ENCODE measurements at places on chromosomes 7 and 10.

GRCh38 chr10:128687408-128687807, 561.2 kb upstream of the MKI67 start:
- DNase-seq, result no peak

DNA sequence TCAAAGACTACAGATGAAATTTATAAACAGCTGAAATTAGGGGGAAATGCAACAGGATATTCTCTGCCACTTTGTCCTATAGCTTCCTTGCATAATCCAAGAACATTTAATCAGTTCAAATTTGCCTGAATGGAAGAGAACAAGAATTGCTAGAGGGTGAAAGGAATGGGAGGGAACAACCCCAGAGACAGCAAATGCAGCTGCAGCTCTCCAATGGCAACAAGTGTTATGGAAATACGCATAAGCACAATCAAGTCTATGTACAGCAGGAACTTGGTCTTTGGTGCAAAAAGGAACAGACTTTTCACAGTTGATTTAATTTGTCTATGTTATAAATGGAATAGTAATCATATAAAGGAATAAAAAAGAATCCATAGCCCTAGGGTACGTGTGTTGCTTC, 269.0 kb upstream of the ETV1 start:
- no peak for DNase-seq

DNA sequence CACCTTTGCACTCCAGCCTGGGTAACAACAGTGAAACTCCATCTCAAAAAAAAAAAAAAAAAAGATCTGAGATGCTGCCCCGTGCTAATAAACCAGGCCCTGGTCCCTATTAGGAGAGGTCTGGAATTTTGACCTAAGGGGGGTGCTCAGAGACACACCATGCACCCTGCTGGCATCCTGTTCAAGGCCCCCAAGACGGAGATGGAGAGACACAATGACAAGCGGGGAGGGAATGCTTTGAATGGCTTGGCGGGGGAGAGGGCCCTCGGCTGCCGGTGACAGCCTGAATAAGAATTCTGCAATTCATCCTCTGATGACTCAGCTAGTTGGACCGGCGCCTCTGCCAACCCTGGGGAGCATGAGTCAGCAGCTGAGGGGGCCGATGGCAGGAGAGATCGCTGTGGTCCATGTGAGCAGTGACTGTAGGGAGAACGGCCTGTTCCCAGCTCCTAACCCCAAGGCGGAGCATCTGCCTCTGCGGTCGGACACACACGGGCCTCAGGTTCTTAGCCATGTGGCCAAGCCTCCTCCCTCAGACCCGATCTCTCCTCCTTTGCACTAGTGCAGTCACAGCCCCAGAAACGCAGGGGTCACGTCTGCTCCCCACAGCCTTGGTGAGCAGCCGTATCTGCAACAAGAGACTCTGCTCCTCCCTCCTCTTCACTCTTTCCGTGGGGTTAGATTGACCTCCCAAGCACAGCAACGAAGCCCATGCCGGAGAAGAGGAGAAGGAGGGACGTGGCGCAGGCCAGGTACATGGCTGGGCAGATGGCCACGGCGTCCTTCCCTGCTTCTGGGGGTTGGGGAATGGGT, 14.9 kb downstream of the TRIM56 start:
- DNase-seq, result no peak

- DNase-seq, result no peak
Observed at GRCh38 chr10:19832699-19833098, 16.5 kb downstream of the PLXDC2 start.

DNA sequence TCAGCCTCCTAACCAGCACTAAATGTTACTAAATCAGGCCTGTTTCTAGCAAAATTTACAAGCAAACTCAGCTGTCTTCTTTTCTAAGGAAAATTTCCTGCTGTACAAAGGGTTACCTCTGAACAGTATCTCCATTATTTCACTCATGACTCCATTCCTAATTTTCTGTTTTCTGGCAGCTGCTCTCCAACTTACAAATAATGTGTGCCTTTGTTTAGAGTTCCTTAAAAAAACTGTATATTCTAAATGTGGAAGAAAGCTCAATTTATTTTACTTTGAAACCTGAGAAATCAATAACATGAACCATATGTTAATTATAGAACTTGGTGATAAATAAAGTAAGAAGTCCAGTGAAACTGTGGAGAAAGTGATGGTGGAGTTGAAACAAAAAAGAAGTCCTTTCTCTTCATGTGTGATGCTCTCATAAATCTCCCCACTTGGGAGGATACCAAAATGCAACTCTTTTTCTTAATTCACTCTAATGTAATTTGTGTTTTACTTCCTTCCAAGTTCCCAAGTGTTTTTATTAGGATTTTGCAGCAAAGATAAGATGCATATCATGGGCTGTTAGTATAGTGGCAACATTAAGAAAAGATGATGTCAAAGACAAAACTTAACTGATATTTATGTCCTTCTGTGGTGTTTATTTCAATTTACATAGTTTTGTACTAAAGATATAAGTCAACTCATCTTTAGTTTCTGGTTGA, 74.8 kb downstream of the CDK6 start:
- no peak for DNase-seq

DNA sequence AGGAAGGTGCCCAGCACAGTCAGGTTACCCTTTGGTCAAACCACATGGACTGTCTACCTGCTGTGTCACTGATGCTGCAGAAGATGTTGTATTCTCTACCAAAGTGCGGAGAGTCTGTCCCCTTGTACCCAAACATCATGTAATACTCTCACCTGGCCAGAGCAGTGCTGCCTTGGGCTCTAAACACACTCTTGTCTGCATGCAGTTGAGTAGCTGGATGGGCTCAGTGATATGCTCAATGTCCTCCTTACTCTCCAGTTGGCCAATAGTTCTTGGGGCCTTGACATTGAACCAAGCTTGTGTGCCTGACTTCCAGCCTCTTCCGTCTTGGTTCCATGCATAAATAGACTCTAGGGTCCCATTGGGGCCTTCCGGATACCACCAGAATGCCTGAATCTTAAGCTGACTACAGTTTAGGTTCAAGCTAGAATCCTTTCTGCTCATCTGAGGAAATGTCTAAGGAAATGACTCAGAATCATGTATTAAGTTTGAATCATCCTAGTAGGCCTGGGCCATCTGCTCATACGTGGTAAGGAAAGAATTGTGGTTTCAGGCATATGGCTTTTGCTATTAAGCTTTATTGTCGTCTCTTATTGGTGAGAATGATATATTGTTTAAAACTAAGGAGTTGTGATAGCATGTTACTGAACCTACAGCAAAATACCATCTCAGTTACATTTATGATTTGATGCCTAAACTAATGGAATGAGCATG, 118.0 kb downstream of the OTUD1 start:
- no peak for DNase-seq

DNA sequence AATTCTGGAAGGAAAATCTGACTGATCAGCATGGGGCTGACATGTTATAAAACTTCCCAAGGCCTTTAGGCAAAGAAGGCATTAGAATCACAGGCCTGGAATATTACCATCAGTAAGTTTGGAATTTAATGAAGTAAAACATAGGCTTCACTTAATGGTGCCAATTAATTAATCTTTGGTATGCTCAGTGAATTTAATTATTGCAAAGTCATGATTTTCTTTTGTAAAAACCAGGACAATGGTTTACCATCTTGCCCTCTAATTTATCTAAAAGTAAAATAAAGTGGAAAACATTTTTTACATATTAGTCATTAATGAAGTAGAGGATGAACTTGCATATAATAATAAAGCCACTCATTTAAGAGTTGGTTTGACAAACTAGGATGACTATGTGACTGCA, 220.3 kb downstream of the SEC23IP start:
- no peak for DNase-seq

- DNase-seq, result no peak
Observed at GRCh38 chr10:95767884-95768556, 12.1 kb downstream of the ENTPD1 start.

DNA sequence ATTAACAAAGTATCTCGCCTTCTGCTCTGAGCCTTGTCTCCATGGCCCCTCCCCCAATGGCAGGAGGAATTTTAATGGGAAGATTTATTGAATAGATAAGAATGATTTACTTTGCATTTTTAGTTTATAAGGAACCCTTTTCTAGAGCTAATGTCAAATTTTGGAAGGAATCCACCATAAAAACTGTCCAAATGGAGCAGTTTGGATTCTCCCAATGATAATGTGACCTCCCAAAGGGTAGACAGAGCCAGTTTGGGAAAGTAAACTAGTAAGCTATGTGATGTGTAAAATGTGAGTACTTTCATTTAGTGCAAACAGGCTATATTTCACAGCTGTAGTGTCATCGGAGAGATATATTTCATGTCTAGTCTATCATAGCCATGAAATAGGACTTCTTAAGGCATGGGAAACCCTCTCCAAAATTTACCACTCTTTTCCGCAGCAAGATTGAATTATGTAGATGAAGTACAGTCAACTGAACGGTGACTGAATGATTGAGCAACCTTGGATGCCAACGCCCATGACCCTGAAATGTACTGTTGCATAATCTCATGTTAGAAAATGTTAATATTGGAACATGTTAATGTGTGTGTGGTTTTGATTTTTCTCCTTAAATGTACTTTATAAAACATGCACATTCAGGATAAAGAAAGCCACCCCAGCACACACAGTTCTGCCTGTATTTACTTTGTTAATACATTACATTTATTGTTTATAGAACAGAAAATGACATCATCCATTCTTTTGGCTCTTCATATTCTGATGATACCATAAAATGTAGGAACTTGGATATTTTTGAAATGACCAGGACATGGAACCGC, 140.6 kb downstream of the NRP1 start:
- DNase-seq, result no peak

DNA sequence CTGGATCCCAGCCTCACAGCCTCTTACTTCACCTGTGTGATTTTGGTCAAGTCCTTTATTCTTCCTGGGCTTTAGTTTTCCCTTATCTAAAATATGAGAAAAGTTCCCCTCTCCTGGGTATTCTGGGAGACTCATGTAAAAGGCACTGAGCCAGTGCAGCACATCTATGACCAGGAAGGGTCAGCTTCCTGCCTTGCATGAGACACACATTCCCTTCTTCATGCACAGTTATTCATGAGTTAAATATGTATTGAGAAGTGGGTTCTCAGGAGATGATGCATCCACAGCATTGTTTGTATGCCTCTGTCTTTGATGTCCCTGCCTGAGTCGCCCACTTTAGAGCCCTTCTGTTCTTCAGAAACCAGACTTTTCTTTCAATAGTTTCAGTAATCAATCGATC, 33.3 kb downstream of the EGFR start:
- no peak for DNase-seq

DNA sequence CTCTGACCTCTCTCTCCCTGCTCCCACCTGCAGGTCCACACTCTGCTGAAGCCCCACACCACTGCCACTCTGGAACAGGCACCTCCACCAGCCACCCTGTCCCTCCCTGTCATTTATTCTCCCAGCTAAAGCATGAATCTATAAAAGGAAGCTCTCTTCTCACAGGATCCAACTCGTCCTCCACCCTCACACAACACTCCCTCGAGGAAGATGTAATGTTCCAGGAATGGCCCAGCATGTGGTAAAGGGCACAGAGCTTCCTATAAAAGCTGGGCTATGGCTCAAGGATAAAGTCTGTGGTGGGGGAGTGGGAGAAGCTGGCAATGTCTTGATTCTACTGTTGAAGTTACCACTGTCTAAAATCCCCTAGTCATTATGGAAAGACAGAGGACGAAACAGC, 67.4 kb downstream of the ERCC6 start:
- no peak for DNase-seq

DNA sequence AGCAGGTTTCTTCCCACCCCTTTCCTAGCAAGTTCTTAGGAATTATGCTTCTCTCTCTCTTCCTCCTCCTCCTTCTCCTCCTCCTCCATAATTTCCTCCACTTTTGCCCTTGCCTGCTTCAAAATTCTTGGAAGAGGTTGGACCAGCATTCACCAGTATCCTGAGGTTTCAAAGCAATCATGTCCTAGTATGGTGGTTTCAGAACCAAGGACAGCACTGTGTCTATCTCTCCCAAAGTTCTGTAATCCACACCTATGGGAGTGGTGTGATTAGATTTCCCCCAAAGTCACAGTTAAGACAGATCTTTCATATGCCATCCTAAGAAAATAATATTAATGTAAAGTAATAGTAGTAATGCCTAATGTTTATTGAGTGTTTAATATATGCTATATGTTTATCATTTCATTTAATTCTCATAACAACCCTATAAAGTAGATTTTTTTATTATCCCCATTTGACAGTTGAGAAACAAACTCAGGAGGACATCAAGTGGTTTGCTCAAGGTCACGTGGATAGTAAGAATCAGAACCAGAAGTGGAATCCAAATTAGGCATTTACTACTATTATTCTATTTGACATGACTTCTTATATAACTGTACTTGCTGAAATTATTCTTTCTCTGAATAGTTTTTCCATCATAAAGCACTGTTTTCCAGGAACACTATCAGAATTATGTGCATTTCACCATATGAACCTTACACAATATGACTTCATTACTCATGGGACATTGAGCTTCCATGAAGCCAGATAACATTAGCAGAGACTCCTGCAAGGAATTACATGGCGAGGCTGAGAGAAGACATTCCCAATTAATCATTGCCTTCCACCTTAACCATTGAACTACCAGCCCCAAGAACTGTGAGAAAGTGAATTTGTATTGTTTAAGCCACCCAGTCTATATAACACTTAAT, 91.4 kb downstream of the IPMK start:
- no peak for DNase-seq

DNA sequence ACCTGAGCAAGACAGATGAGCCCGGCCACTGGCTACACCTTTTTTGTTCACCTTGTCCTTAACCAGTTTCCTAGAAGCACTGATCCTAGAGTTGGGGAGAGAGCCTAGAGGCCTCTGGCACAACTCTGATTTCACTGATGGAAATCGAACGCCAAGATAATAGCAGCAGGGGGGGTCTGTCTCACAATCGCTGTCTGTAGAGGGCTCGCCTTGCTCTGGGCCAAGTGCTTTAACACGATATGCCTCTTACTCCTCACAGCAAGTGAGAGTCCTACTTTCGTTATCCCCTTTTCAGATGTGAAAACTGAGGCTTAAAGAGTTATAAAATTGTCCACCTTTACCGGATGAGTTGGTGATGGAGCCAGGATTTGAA, 472 bp downstream of the RASSF4 start:
- DNase-seq, result no peak

- DNase-seq, result no peak
Observed at GRCh38 chr10:26440088-26440470, 1.9 kb downstream of the APBB1IP start.
